ENCODE measurements at places on chromosomes 4 and X.

DNA sequence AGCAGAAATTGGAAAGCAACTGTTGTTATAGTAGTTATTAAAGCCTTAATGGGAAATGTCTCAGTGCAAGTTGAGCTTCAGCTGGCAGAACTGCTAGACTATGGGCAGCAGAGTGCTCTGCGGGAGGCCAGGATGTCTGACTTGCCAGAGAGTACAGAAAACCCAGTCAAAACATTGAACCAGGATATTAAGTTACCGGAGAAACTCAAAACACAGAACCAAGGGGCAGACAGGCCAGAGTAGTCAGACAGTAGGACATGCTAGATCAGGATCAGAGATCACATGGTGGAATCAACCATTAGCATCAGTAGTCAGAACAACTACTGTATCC, 72.9 kb upstream of the TNIP3 start:
- DNase-seq: no peak

DNA sequence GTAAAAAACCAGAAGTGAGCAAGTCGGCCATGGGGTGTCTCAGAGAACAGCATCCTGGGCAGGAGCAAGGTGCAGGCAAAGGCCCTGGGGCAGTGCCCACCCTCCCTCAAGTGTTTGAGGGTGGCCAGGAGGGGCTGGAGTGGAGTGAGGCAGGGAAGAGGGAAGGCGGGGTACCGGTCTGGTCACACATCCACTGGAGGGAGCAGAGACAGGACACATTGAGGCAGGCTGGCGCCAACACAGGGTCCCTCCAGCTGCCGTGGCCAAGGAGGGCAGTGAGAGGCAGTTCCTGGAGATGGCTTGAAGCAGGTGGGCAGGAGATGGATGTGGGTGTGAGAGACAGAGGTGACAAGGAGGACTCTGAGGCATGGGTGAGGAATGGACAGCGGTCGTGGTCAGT, 20.3 kb upstream of the RNF4 start:
- DNase-seq: no peak

DNA sequence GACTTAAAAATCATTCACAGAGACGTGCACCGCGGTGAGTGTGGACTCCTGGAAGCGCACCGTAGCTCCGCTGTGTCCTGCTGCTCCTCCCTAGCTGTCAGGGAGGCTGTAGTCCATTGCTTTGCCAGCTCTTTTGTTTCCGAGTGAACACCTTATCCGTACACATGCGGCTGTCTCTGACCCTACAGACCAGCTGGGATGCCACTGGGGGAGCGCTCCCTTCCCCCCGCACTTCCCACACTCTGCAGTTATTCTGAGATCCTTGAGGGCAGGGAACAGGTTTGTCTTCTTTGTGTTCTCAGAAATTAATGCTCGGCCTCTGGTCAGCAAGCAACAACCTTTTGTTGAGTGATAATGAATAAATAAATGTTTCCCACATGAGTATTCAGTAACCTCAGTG, 33.7 kb upstream of the MSANTD1 start:
- DNase-seq: no peak

DNA sequence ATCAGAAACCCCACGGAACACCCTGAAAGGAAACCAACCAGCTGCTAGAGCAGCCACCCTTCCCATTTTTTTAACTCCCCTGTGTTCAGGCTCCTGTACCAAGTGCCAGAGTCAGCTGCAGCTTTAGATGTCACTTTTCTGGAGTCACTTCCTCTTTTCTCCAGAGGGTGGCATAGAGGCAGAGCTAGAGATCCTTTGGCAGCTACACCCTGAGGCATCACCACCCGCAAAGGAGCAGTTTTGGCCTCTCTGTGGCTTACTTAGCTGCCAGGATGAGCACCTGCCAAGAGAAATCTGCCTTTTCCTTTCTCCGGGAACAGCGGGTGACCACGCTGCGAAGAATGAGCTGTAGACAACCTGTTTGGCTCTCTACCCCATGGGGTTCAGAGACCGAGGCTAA, 58.0 kb upstream of the CHRDL1 start:
- no peak for DNase-seq

DNA sequence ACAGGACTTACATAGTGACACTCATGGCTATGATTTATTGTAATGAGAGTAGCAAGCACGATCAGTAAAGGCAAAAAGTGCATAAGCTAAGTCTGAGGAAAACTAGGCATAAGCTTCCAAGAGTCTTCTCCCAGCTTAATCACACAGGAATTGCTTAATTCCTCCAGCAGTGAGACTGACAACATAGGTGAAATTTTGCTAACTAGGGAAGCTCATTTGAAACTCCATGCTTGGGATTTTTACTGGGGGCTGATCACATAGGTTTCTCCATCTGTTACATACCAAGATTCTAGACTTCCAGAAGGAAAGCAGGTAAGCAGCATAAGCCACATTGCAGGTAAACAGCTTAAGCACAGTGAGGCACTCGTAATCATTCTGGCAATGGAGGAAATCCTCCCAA, 71.8 kb upstream of the FHDC1 start:
- no peak for DNase-seq

DNA sequence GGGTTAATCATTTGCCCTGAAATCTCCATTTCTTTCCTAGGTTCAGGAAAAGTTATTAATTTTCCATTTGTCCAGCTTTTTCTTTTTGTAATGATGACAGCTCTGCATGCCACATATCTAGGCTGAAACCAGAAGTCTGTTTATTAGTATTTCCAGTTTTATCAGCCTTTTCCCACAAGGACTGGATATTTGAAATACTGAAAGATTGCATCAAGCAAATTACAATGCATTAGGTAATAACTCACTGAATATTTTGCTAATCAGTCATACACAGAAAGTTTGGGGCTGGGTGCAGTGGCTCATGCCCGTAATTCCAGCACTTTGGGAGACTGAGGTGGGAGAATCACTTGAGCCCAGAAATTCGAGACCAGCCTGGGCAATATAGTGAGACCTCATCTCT, 21.5 kb downstream of the SLC9A7 start:
- no peak for DNase-seq

DNA sequence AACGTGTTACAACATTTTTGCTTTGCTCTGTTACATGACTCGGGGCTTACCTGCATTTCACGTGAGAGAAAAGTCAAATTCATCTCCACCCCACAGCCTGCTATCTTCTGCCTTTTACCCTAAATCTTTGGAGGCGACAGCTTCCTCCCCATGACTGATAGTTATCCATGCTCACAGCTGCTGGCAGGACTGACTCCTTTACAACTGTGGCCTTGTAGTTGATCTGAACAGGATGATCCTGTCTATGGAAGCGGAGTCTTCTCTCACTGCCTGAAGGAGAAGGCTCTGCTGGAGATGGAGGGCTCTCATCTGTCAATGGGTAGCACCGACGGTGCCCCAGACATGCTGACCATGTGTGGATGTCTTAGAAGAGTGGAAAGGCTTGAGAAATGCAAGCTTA, 151.0 kb downstream of the CBR4 start:
- no peak for DNase-seq

- no peak for DNase-seq
Observed at GRCh38 chr4:102519925-102520324, 18.8 kb downstream of the NFKB1 start.

DNA sequence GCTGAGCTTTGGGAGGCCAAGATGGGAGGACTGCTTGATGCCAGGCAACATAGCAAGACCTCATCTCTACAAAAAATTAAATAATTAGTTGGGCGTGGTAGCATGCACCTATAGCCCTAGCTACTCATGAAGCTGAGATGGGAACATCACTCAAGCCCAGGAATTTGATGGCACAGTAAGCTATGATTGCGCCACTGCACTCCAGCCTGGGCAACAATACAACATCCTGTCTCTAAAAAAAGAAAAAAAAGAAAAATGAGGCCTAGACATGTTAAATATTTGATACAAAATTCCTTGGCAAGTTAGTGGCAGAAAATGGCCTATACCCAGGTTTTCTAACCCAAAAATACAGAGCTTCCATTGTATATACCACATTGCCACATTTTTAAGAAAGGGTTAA, 88.1 kb upstream of the MAB21L2 start:
- DNase-seq: no peak

- no peak for DNase-seq
Observed at GRCh38 chrX:45840411-45840950, 639.8 kb upstream of the DIPK2B start.

DNA sequence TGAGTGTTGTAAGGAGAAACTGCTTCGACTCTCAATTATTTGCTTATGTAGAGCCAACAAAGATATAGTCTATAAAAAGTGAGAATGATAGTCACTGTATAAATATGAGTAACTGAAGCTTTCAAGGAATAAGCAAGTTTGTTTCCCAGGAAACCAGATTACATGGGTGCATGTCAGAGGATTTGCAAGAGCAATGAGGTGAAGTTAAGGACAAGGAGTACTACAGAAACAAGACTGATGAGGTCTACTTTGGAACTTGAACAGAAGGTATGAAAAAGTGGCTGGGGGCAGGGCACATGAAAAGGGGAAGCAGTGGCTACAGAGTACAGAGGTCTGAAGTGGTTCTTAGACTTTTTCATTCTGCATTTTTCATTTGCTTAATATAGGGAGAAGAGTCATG, 321.0 kb upstream of the CXXC4 start:
- DNase-seq: no peak

- no peak for DNase-seq
Observed at GRCh38 chr4:112075129-112075753, 70.0 kb upstream of the FAM241A start.

DNA sequence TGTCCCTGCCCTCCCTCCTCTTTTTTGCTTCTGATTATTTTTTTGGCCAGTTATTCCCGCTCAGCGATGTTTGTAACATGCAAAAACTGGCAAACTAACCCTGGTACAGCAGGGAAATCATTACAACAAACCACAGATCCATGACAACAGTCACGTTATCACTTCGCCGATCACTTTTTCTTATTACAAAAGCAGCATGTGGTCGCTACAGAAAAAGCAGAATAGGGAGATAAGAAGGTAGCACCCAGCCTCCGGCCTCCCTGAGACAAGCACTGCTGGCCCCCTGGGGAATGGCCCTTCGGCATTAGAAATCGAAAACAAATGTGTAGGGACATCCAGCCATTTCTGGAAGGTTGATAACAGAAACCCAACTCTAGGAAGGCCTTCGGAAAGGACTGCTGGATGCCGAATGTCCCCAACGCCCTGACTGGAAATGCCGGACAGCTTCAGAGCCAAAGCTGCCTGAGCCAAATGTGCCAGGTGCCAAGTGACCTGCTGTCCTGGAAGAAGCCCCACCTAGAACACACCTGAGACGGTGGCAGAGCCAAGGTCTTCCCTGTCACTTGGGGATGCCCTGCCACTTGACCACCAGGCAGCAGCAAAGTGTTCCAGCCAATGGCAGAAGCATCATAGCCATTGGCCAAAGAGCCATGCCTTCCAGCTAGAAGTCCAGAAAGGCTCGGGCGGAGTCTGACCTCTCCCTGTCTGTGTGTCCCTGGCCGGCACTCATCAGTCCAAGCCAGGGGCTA, 2.9 kb downstream of the IDH3G start:
- DNase-seq: no peak

DNA sequence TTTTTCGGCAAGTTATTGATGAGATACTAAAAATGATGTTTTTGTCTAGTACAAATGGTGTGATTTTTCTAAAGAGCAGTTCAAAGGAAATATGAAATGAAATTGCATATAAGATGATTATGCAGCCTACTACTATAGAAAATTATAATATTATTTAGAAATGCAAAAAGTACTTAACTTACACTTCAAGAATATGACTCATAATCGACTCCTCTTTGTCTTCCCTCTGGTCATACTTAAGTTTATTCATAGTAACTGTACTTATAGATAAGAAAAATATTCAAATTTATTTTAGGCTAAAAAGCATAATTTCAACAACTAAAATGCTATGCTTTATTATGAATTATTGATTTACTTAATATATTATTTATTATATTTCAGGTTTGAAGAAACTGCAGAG, 33.2 kb downstream of the CEP44 start:
- DNase-seq: no peak

DNA sequence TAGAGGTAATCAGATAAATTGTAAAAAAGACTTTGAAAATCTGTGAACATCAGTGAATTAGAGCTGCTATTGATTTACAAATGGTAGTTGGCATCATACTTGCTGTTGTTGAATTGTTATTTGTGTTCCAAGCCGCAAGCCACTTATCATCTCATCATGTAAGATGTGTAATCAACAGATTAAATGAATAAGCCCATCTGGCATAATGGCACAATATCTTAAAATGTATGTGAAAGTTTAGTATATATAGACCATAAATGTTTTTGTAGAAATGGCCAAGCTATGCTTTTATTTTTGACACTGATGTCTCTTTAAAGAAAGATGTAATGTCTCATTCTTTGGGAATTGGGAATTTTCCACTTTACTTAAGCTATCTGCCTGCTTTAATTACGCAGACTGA, 682.6 kb upstream of the GNPDA2 start:
- no peak for DNase-seq

DNA sequence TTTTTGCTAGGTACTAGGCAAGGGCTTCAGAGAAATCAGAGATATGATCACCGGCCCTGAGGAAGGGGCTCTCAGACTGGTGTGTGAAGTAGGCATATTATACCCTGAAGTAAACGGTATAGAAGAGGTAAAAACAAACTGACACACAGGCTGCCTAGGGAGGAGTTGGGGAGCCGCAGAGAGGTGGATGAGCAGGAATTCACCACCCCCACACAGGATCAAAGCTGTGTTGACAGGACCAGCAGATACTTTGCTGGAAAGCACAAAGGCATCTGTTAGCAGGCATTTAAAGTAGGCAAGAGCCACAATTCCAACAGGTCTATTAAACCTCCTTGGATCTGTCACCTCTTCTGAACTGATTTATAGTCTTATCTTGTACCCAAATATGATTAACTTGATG, 71.8 kb upstream of the GPR34 start:
- no peak for DNase-seq

DNA sequence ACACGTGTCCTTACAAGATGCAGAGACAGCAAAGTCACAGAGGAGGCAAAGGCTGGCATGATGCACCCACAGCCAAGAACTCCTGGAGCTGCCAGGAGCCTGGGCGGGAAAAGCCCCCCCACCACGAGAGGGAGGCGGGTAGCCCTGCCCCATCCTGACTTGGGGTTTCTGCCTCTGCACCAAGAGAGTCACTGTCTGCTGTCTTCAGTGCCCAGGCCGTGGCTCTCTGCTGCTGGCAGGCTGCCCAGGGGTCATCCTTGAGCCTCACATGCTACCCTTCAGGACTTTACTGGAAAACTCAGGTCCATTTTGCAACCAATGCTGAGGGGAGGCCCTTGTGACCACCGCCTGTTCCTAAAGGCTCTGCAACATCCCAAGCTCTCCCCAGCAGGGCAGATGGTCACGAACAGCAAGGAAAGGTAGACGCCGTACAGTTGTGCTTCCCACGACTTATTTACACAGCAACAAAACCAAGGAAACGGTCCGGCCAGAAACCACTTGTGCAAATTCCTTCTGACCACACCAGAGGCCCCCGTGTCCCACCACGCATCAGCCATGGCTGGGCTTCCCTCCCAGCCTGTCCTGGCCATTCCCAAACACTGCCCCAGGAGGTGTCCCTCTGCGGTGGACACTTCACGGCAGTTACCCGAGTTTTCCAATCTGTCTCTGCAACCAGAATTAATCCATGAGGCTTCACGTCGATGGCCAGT, 56.9 kb downstream of the ACOX3 start:
- no peak for DNase-seq

DNA sequence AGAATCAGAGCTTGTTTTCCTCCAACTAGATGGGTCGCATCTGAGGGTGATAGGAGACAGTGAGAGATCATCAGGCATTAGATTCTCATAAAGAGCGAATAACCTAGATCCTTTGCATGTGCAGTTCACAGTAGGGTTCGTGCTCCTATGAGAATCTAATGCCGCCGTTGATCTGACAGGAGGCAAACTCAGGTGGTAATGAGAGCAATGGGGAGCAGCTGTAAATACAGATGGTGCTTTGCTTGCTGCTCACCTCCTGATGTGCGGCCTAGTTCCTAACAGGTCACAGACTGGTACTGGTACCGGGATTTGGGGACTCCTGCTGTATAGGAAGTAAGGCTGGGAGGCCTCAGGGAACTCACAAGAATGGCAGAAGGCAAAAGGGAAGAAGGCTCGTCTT, 276.5 kb downstream of the FAT4 start:
- no peak for DNase-seq

Data from activated T-helper 1 cell treated with anti-CD3 and anti-CD28 coated beads, Interleukin-2, amount 50 U/mL, for 16 hours (primary cell).